RPMI8226 (cell line): ENCODE measurements at places on chromosomes 12 and 14.
A peak's percentile ranks its signal among the peaks of the same experiment; 100 is the strongest.

- DNase-seq, result no peak
Measured at GRCh38 chr12:119695034-119695433, 27.1 kb downstream of the PRKAB1 start.

- DNase-seq, result no peak
Measured at GRCh38 chr12:89135976-89136634, 216.2 kb downstream of the DUSP6 start.

DNA sequence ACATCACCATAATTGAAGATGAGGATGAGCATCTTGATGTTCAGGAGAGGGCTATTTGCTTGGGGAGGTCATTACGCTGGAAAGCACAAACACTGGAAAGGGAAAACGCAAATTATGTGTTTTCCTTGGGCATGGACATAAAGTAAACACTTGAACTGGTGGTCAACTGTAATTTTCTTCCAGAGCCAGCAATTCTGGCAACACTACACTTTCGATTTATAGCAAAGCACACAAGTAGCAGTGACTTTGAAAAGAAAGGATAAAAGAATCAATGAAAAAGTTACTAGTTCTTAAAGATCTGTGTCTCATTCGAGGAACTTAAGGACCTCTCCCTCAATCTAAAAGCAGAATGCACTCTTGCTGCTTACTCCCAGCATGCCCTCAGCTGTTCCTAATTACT, 2.2 kb downstream of the CLEC14A start:
- no peak for DNase-seq

- DNase-seq, result no peak
Measured at GRCh38 chr14:22428700-22429291, 160.2 kb downstream of the DAD1 start.

DNA sequence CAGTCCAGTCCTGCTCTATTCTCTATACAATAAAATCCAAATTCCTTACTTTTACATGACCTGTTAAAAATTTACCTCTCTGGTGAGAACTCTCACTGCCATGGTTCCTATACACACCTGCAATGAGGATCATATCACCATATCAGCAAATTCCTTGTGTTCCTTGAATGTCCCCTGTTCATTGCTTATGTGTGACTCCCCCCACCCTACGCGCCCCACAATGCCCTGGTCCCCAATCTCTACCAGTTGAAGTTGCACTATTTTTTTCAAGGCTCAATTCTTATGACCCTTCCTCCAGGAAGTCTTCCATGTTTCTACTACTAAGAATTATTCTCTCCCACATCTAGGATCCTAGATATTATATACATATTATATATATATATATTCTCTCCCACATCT, 82.2 kb upstream of the NEDD1 start:
- no peak for DNase-seq

DNA sequence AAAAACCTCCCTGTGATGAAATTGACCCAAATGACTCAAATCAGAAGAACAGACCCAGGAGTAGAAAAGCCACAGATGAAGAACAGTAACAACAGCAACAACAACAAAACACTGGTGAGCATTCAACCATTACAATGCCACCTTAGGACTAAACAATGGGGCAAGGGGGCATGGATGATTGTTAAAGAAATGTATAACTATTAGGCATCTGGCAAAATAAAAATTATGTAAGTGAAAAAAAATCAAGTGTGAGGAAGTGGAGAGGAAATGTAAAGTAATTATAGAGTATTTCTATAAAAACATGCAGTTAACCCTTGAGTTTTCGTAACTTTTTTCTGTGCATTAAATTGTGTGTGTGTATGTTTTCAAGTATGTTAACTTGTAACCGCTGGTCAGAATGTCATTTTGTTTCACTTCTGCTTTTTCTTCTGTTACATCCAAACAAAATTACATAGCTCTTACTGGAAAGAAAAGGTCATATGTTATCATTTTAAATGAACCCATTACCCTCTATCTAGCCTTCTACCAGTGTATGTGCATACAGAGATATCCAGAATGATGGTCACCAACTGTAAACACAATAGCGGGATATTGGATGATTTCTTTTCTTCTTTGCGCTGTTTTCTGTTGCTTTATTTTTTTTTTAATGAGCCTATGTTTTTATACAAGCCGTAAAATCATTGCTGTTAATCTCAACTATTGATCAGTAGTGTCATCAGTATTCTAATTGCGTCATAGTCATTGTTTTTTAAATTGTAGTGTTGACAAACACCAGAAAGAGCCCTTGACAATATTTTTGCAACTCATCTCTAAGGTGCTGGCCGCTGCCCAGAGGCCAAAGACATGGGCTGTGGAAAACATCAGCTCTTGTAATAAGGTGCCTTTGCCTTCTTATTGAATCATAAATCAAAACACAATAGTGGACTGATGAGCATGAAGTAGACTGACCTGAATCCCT, 170.6 kb downstream of the CRADD start:
- DNase-seq, result peak; percentile 41

DNA sequence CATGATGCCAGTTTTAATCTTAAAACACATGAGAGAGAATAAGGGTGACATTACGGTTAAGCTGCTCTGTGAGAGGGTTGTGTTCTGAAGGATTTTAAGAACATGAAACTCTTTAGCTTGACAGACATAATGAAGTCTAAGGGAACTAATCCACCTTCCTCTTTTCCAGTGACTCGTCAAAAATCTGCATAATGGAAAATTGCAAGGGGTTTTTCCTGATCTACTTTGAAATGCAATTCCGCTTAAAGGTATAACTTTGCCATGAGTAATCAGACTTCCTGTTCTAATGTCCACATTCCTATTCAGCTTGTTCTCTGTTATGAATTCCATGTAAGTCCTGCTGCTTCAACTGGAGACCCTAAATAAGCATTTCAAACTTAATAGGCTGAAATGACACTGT, at the start of gene ZNF705A:
ZNF705A (plus strand) TSS at position 171 of the 400 bp plus-strand sequence. CDS start 15,611 bp downstream, outside the sequence.
- DNase-seq, result no peak

DNA sequence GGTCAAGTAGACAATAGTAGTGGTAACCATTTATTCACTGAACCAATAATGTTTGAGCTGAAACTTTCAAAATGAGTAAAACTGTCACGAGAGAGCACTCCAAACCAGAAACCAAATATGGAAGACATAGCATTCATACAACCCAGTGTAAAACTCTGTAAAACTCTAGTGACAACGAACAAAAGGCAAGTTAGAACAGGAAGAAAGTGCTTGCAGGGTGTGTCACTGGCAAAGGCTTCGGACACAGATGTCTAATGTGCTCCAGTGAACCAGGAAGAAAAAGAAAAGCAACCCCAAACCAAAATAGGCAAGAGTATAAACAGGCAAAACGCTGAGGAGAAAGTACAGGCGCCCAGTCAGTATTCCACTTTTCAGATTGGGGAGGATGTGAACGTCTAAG, 79.3 kb upstream of the FZD10 start:
- DNase-seq, result no peak

GRCh38 chr14:61472011-61472672, 150.8 kb downstream of the PRKCH start:
- DNase-seq, result no peak

- peak; percentile 76 for DNase-seq
Measured at GRCh38 chr12:122836027-122836921, 1.0 kb downstream of the HIP1R start.

GRCh38 chr12:4107436-4107878, 166.1 kb upstream of the CCND2 start:
- DNase-seq, result peak; percentile 89

DNA sequence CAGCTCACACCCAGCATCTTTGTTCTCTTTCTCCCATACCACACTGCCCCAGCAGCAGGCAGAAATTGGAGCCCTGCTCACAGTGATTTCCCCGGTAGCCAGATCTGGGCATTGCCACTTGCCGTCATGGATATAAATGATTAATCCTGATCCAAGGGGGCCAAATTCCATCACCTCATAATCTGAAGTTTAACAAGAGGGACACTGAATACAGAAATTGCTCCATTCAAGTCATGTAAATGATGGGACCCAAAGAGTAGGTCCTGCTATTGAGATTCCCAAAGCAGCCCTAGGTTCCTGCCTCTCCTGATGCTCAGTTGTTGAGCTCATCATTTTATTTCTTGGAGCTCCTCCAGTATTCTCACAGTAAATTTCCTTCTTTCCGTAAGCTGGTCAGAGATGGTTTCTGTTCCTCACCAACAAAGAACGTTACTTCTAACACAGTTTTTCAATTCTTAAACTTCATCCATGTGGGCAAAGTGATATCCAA, 11.7 kb downstream of the ITPR2 start:
- DNase-seq, result peak; percentile 23

GRCh38 chr14:87170179-87170578, 822.8 kb downstream of the GALC start:
- DNase-seq, result no peak

GRCh38 chr12:26176725-26177124, 18.6 kb upstream of the SSPN start:
- no peak for DNase-seq

DNA sequence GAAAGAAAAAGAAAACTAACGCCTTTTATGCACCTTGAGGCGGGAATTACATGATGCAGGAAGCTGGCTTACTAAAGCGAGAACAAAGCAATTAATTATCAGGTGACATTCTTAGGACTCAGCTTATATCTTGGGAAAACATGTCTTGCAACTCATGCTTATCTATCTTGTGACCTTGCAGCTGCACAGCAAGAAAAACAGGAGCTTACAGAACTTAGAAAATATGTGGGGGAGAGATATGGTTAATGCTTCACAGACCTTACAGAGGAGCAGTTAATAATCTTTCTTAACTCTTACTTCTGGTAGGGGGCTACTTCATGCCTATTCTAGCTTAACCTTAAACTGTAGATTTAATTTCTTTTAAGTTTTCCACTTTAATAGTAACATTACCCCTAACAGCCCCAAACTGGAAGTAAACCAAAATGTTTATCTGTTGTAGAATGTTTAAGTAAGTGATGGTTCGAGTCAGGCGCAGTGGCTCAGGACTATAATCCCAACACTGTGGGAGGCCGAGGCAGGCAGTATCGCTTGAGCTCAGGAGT, 13.2 kb upstream of the OR11G2 start:
- DNase-seq, result no peak
